HAP-1 (cell line): ENCODE measurements at places on chromosomes 12 and 14.
A peak's percentile ranks its signal among the peaks of the same experiment; 100 is the strongest.

- DNase-seq, result no peak
Observed at GRCh38 chr14:21106176-21106497, 5.3 kb downstream of the TMEM253 start.

GRCh38 chr12:63882844-63883243 lies 38.3 kb downstream of the SRGAP1 start:
- DNase-seq, result no peak

DNA sequence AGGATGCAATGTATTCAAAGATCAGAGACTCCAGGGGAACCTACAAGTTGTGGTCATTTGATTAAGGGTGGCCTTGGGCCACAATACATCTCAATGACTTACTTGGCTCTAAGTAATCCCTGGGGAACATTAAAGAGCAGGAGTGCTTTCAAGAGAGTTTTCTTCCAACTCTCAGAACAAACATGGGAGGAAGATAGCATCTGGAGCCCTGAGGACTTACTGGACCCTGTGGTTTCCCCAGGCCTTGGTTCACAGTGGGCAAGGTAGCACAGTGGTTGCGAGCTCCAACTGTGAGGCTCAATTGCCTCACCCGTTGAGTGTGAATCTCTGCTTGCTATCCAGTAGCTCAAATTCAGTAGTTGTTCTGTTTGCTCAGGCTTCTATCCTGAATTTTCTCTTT lies 32.4 kb downstream of the STXBP6 start:
- no peak for DNase-seq

DNA sequence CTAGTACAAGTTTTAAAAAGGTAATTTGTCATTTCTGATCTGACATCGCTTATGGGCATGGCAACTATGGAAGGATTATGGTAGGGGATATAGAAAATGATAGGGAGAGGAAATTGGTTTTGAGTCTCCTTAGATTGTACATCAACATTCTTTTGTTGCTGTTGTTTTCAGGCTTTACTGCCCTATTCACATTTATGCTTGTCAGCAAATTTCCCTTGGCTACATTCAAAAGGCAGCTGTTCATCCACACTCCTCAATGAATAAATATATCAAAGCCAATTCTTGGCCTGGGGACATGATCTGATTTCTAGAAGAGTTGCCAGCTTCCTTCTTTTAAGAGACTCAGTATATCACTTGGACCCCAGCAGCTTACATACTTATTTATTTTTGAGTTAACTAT lies 283.4 kb downstream of the CEP128 start:
- no peak for DNase-seq

- no peak for DNase-seq
Observed at GRCh38 chr14:104350463-104351185, 212.2 kb downstream of the KIF26A start.

DNA sequence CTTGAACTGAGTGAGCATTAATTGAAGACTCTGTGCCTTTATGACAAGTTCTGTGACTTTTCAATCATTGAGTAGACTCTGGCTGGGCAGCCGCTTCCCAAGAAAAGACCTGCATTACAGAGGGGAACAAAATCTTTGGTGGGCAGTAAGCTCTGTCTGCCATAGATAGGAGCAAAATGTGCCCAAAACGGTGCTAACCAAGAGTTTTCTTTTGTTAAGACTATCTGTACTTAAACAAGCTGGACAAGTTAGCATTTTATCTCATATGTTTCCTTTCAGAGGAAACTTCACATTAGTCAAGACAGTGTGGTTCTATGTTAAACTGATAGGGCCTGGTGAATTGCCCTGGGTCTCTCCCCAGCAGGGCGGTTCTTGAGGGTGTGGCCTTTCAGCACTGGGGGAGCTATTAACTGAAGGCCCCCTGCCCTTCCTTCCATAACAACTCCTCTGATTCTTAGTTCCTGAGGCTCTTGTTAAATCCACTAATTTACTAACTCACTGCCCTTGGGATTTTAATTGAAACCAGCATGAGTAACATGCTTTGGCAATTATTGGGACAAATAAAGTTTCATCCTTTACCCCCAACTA lies 219.6 kb downstream of the KTN1 start:
- peak; percentile 58 for DNase-seq

GRCh38 chr12:131260954-131261353 lies 307.2 kb downstream of the ADGRD1 start:
- no peak for DNase-seq

DNA sequence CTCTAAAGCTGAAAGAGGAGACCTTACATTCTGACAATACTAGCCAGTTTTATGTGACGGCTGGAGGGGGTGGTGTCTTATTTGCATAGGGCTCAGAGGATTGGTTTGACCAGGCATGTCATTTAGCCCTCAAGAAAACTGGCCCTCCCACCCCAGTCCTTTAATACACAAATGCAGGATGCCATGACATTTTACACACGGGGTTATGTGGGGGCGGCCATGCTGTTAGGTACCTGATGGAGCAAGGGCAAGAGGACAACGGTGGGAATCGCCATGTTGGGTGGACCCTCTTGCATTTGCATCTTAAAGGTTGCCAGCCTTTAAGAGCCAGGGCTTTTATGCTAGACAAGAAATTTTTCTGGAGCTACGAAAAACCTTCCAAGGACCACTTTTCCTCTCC lies 23.3 kb downstream of the MDM2 start:
- peak; percentile 44 for DNase-seq

- no peak for DNase-seq
Observed at GRCh38 chr12:113528606-113529293, 57.1 kb upstream of the LHX5 start.

GRCh38 chr12:86572455-86572854 lies 316.3 kb upstream of the MGAT4C start:
- DNase-seq, result no peak

GRCh38 chr12:913919-914698 lies 35.4 kb downstream of the RAD52 start:
- no peak for DNase-seq

- DNase-seq, result no peak
Observed at GRCh38 chr12:68267892-68268396, 14.5 kb upstream of the IL22 start.

DNA sequence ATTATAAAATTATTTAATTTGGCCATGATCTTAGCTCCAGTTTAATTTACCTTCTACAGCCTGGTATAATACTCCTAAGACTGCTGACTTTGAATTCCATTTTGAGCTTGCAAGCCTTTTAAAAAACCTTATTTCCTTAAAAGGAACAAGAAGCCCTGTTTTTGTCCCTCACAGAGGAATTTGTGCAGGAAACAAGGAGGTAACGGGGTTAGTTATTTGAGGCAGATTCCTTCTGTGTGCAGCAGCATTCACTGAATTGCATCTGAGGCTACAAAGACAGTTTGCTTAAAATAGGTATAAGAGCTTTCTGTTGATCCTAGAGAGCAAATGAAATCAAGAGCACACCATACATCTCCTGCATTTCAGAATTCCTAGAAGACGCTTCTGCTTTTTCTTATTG lies 403.3 kb upstream of the PRICKLE1 start:
- DNase-seq, result no peak

- no peak for DNase-seq
Observed at GRCh38 chr14:48849741-48850322, 736.3 kb downstream of the RPS29 start.

- DNase-seq, result no peak
Observed at GRCh38 chr14:86815341-86815740, 1177.6 kb downstream of the GALC start.

- peak; percentile 89 for DNase-seq
Observed at GRCh38 chr12:12916135-12916944, 25.0 kb downstream of the GPRC5A start.

- no peak for DNase-seq
Observed at GRCh38 chr12:102369876-102370275, 110.5 kb downstream of the IGF1 start.

GRCh38 chr12:39405580-39405979 lies 37.3 kb downstream of the KIF21A start:
- DNase-seq, result no peak

GRCh38 chr12:58046271-58046670 lies 104.9 kb downstream of the ATP23 start:
- DNase-seq, result no peak

DNA sequence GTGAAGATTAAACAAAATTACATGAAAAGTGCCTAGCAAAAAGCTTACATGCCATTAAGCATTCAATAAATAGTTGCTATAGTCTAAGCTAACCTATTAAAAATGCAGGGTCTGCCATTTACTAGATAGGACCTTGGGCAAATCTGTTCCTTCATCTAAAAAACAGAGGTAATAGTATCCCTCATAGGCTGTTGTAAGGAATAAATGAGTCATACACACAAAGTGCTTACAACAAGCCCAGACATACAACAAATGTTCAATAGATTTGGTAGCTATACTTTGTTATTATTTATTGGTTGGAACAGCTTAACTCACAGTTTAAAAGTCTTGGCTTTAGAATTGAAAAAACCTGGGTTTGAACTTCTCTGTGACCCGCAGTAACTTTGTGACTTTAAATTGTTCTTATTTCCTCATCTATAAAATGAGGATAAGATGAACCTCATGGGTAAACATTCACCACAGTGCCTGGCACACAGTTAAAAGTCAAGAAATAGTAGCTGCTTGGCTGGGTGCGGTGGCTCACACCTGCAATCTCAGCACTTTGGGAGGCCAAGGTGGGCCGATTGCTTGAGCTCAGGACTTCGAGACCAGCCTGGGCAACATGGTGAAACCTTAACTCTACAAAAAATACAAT lies 24.7 kb downstream of the HEATR5A start:
- no peak for DNase-seq
